Stimulated activated CD8-positive, alpha-beta memory T cell treated with anti-CD3 and anti-CD28 coated beads, Interleukin-4, amount 100 ng/mL, for 4 hours (primary cell): ENCODE measurements at places on chromosomes 11 and 22.

- DNase-seq = no peak
Observed at GRCh38 chr11:108752297-108752751, 87.5 kb downstream of the DDX10 start.

GRCh38 chr11:77173494-77173893, 45.4 kb downstream of the MYO7A start:
- no peak for DNase-seq

GRCh38 chr11:67270256-67271204, 4.3 kb downstream of the GRK2 start:
- DNase-seq = no peak

- no peak for DNase-seq
Observed at GRCh38 chr11:32213223-32213622, 122.3 kb downstream of the RCN1 start.

GRCh38 chr11:3989921-3990290, 104.7 kb upstream of the RRM1 start:
- no peak for DNase-seq

DNA sequence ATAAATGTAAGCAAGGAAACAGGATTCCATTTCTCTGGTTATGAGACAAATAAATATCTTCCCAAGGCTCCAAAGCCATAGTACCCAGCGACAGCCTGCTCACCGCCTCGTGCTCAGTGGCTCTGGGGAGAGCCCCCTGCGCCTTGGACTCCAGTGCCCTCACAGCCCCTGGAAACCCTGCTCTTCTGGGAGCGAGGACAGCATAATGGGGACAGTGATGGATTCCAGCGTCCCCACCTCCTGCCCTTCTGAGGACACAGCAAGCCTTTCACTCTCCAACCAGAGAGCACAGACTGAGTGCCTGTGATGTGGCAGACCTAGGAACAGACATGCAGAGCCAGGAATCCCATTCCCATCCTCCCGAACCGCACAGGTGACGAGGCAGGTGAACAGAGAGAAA, 660.8 kb downstream of the TBC1D22A start:
- no peak for DNase-seq

- DNase-seq = no peak
Observed at GRCh38 chr11:108654994-108655631, 9.8 kb upstream of the DDX10 start.

DNA sequence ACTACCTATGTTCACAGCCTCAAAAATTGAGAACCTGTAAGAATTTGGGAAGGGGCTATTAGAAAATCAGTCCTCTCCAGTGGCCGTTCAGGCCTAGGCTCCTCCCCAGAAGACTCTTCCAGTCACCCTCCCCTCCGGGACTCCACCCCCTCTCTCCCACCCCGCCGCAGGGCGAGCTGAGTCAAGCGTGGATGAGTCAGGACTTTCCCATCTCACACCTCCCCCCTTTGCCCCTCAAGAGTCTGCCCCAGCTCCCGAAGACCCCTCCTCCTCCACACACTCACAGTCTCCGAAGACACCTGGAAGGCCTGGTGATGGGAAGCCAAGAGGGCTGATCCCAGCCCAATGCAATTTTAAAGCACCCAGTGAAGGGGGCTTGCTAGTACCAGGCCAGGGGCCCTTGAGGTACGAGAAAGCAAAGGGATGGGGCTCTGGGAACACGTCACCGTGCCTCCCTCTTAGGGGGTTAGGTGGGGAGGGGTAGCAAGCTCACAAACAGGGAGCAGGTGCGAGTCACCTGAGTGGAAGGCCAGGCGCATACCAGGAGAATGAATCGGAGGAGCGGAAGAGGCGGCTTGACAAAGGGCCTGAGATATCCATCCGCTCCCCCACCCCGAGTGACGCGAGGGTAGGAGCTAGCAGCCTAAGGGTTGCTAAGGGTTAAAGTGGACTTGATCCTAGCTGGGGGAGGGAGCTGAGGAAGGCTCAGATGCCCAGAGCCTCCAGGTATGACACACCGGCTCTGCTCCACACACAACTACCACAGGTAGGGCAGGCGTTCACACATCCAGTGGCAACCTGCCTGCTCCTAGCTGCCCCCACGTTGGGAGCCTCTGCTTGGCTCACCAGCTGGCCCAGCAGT, 13.6 kb downstream of the BCL9L start:
- peak; percentile 65 for DNase-seq

- no peak for DNase-seq
Observed at GRCh38 chr22:38269466-38269865, 3.3 kb downstream of the TMEM184B start.

DNA sequence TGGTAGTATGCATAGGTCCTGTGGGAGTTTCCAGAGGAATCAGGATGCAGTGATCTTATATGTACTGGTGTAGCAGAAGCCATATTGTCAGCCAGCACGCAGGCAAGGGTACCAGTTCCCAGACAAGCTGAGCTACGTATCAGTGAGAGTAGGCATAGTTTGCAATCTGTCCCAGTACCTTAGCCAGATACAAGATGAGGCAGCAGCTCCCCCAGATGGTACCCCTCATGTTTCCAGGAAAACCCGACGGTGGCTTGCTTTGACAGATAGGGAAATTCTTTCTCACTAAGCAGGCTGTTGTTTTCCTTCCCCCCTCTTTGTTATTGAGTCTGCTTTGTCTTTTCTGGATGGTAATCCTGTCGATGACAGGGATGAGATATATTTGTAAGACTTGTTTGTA, 109.7 kb upstream of the RRM1 start:
- DNase-seq = peak; percentile 23
